Left renal cortex interstitium (tissue), 4 donors: ENCODE measurements at places on chromosomes 16 and 17. TPM values are rescaled to one million over a fixed set of nuclear protein-coding genes. Genes with fewer than 3 reads are reported as not detected.

- no peak for DNase-seq
These were observed 1.4 kb downstream of the CDH11 start for GRCh38 chr16:65120461-65120830.

Gene ST6GALNAC1
- 0.81 TPM for polyA plus RNA-seq

DNA sequence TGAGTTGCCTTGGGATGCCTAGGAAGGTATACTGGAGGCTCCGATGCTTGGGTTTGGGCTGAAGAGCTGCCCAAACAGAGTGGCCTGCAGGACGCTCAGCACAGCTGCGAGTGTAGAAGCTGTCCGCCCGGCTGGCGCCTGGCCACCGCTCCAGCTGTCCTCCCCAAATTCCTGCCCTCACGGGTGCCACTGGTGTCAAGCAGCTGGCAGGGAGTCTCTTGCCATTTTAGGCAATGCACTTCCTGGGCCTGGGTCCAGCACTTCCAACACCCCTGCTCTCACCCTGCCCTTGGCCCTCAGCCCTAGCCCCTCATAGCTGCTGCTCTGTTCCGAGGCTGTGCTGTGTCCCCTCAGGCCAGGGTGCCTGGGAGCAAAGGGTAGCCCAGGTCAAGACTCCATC is 5.2 kb upstream of the PKMYT1 start:
- DNase-seq = no peak

Gene PKMYT1
- 9.8 TPM for polyA plus RNA-seq

DNA sequence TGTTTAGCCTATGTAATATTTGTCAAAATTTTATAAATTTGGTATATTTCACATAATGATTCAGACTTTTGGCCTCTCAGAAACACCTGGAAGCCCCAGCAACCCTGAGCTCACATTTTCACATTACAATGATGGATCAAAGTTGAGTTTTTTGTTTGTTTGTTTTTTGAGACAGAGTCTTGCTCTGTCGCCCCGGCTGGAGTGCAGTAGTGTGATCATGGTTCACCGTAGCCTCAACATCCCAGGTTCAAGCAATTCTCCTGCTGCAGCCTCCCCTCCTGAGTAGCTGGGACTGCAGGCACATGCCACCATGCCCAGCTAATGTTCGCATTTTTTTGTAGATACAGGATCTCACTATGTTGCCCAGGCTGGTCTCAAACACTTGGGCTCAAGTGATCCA is 10.6 kb upstream of the VAT1L start:
- no peak for DNase-seq

Gene TTYH2
- polyA plus RNA-seq = 16.9 TPM

DNA sequence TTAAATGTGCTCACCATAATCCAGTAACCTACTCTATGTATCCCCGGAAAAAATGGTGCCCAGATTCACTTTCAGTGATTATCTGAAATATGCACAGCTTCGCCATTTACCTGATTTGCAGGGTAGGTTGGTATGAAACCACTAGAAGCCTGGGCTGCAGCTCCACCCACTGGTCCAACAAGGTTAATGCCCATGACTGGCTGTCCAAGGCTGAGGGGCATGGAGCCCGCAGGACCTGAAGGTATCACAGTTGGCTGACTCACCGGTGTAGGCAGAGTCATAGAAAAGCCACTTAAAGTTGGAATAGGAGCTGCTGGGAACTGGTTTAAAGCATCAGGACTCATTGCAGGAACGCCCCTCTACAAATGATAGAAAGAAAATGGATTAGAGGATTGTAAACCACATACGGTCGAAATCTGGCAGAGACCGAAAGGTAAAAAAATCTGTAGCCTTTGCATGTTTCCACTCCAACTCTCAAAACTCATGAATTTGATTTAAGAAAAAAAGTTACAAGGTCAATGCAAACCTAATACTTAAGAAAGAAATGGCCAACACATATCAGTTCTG is 38.6 kb downstream of the SYNRG start:
- no peak for DNase-seq

GRCh38 chr16:10338426-10338825 is 47.4 kb upstream of the ATF7IP2 start:
- no peak for DNase-seq

DNA sequence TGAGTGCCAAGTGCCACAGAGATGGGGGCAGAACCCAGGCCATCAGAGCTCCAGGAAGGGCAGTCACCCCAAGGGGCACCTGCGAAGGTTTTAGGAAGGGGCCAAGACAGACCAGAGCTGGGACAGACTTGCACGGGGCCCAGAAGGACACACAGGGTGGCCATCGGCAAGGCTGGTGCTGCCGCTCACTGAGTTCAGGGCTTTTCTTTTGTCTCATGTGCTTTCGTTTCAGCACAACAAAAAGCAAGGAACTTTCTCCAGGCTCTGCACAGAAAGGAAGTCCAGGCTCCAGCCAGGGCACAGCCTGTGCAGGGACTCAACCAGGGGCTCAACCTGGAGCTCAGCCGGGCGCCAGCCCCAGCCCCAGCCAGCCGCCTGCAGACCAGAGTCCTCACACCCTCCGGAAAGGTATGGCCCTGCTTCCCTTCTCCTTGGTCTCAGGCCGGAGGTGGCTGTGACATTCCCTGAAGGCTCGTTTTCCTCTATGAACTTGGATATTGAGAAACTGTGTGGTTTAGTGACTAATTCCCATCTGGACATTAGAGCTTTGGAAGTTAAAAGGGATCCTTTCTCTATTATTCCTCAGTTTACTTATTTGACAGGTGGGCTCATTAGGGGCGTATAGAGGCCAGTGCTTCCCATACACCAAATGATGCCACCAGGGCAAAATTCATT is 37.9 kb downstream of the ELAC2 start:
- DNase-seq = no peak

Gene CHST5
- polyA plus RNA-seq = 0.32 TPM

DNA sequence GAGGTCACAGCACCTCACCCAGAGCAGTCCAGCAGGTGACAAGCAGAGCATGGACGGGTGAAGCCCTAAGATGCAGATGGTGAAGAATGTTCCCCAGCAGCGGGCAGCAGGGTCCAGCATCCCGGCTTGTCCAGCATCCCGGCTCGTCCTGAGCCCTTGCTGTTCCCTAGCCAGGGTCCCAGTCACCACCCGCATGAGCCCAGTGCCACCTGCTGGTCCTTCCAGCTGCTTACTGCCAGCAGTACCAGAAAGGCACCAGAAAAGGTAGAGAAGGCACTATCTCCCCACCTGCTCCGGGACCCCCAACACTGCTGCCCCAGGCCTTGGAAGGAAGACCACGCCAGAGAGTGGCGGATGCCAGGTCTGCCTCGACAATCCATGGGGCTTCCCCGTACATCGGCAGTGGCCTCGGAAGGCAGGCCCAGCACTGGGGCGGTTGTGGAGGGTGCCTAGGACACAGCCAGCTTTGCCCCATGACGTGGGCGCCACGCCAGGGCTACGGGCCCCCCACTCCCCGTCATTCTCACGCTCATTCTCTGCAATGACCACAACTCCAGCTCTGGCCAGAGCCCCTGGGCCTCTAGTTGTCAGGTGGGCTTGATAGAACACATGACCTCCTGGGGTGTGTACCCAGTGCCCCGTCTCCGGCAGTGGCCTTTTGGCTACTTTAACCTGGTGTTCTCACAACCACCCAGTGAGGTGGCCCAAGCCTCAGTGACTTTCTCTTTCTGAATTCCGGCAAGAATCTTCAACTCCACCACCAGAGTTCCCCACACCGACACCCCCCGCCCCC is 1.4 kb downstream of the CENPX start:
- no peak for DNase-seq

Gene RAB34
- 203 TPM for polyA plus RNA-seq

DNA sequence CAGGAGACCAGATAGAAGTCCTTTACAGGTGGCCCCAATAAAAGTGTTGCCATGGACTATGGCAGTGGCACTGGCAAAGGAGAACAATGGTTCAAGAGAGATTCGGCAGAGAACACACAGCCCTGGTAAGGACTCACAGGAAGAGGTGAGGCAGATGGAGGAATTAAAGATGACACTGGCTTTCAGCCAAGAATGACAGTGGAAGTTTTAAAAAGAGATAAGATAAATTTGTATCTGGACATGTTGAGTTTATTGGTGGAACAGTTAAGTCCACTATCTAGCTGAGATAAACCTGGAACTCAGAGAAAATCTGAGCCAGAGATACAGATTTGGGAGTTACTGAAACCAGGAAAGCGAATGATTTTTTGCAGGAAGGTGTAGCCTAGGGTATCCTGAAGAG is 20.1 kb downstream of the CMC2 start:
- no peak for DNase-seq

- no peak for DNase-seq
These were observed 25.1 kb upstream of the RMI2 start for GRCh38 chr16:11320170-11320569.

- no peak for DNase-seq
These were observed 222.3 kb upstream of the TNRC6C start for GRCh38 chr17:77736199-77736585.

GRCh38 chr17:59631276-59631675 is 11.6 kb downstream of the CLTC start:
- no peak for DNase-seq

Gene AGRP
- not detected for polyA plus RNA-seq

- DNase-seq = no peak
These were observed 134.7 kb downstream of the KCNJ12 start for GRCh38 chr17:21510686-21511362.
